ENCODE measurements at places on chromosomes 4 and X.

DNA sequence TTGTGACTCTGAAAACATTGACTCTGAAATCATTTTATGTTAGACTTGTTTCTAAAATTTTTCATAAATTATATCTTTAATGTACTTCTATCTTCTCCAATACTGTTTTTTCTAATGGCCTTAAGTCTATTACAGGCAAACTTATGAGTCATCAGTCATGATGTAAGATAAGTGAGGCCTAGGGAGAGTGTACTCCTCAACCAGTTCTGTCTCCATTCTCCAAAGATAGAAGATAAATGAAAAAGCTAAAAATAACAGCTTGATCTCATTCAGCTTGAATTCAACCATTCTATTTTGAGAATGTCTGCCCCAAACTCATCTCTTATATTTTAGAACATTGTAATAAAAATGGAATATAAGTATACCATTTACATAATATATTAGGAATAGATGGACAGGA is 34.5 kb downstream of the STBD1 start:
- DNase-seq, result no peak

- no peak for DNase-seq
Measured at GRCh38 chr4:86991994-86992393, 57.2 kb downstream of the AFF1 start.

DNA sequence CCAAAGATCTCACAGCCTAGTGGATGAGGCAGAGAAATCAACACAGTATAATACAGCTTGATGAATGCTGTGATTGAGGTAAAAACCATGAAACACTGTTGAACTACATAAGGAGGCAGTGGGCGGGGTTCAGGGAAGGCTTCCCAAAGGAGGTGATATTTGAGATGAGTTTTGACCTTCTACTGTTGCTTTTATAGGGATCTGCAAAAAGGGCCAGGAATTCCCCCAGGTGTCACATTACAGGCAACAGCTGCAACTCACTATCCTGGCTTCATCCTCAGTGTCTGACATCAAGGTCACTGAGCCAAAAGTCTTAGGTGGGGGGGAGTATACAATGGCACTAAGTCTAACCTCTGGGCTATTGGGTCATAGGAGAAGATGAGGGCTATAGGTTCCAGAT is 185.7 kb upstream of the NRK start:
- no peak for DNase-seq

GRCh38 chr4:8274765-8275547 is 5.4 kb downstream of the HTRA3 start:
- DNase-seq, result no peak

- no peak for DNase-seq
Measured at GRCh38 chr4:99490286-99490685, 20.5 kb upstream of the C4orf17 start.

DNA sequence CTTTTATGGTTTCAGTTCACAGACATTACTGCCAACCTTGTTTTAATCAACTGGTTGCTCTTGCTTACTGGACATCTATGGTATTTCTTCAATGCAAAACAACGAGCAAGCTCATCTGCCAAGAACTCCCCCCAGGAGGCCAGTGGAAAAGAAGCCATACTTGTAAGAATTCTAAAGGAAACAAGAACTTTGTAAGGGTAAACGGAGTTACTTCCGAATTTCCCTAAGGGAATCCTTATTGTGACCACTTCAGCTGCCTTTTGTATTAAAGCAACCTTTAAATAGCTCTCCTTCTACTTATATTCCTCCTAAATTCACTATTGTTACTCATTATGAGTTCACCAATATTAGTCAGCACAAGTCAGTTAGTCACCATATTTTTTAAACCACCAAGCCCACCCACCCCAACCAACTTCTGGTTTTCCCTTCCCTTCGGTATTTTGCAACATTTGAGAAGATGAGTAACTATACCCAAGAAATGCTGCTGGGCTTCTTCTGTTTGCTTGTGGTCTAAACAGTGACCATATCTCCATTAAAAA is 602.8 kb upstream of the DIPK2B start:
- peak; percentile 33 for DNase-seq

DNA sequence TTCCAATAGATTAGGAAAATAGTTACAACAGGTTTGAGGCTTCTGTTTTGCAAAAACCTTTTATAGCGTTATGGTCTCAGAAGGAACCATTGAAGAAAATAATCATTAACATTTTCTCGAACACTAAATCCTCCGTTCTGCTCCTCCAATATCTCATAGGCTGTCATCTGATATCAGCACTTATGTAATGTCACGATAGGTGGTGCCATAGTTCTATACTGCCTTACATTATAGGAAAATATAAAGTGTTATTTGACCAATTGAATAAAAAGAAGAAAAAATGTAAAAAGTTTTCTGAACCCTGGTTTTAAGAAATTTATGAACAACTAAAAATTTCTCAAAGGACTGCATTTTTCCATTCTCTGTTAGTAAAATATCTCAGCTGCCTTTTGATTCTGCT is 291.4 kb downstream of the RPA4 start:
- DNase-seq, result no peak

GRCh38 chr4:2634014-2634413 is 97.6 kb downstream of the FAM193A start:
- DNase-seq, result no peak

- no peak for DNase-seq
Measured at GRCh38 chrX:48511560-48511959, 2.8 kb downstream of the PORCN start.

DNA sequence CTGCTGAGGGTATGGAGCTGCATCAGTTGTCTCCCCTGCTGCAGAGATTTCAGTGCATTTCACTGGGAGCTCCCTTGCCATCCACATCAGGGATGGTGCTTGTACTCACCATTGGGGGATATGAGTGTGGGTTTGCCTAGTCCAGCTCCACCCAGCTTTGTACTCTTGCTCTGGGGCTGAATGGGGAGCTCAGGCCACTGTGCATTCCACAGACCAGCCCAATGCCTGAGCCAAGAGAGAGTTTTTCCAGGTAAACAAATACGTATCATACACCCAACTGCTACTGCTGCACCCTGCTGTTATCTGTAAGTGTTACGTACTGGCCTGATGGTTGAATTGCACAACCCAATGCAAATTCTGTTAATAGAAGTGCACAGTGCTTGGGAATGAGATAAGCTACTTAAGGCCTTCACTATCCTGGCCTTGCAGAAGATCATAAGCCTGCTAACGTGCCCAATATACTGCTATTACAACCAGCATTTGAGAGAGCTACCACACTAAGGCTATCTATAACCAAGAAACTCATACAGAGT is 205.0 kb upstream of the DMD start:
- no peak for DNase-seq

DNA sequence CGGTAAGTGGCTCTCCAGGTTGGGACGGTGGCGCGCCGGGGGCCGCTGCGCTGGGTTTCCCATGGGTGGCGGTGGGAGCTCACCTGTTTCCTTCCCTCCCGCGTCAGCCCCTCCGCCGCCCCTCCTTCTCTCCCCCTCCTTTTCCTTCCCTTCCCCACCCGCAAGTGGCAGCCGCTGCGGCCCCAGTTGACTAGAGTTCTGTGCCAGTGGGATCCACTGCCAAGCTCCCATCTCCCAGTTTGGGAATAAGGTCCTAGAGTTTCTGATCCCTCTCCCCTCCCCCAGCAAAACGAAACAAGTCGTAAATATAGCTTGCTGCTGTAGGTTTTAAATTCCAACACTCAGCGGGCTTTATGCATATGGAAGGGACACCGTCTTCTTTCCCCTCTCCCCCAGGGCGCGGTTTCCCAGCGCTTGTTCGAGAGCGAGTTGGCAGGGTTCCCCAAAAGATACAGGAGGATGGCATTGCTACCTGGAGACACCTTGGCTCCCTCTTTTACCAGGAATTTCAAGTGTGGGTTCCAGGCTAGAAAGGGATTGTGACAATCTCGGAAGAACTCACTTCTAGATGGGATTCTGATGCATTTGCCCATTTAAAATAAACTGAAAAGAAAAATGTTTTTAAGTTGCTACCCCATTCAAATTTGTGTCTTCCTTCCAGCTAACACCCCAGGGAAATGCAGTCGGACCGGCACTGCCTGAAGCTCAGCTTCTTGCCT is 1.2 kb downstream of the TLL1 start:
- DNase-seq, result no peak

GRCh38 chrX:32571579-32571978 is 639.8 kb downstream of the DMD start:
- DNase-seq, result no peak

DNA sequence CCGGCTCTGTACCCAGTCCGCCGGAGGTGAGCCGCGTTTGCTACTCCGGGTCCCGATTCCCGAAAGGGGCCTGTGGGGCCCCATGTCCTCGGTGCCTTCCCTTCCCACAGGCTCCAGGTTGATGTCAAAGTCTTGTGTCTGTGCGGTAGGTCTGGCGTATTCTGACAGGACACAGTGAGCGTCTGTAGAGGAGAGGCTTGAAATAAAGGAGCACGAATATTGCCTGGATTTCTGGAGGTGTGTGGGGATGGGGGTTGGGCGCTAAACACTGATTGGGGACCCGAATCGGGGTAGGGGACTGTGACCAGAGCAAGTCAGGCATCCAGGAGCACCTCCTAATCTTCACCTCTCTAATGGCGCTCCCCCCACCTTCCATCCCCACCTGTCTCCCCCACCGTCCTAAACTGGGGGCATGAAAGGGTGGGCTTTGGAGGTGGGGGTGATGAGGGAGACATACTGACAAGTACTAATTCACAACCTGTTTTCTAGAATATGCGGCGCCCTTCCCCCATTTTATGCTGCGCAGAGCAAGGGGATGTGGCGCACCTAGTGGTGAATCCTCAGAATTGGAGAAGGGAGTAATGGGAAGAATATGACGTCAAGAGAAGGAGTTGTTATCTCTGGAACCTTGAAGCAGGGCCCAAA is 855 bp downstream of the GPRASP2 start:
- peak; percentile 49 for DNase-seq

DNA sequence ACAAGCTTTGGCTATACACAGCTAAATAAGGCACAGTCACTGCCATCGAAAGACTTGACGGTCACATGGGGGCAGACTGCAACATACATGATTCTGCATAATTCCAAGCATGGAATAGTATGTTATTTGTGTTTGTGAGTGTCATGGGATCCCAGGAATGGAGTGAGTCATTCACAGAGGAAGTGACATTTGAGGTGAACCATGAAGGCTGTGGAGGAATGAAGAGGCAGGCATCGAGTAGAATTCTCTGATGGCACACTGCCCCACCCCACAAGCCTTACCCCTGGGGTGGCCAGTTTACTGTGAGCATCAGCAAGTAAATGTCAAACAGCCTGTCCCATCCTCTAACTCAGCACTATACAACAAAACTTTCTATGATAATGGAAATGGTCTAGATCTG is 619.7 kb downstream of the MID1IP1 start:
- DNase-seq, result no peak

DNA sequence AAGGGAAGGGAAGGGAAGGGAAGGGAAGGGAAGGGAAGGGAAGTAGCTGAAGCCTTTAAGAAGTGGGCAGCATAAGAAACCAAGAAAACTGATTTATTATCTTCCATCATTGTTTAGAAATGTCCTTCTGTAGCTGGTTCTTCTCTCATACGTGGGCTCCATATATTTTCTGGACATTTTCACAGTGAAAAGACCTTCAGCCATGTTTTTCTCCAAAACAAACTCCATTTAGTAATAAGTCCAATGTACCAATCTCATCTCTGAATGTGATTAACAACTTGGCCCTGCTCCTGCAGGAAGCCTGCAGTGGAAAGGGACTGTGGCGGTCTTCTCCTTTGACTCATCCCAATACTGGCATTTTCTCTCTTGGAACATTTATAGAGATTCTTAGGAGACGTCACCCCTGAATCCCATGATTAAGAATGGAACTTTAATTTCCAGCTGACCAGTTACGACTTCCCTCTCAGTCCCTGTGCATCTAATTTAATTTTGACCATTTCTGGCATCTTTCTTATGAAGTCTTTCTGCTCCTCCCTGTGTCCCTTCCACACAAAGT is 96.6 kb upstream of the GUCY1A1 start:
- DNase-seq, result no peak

All from CD4-positive, alpha-beta T cell treated with Interleukin-17A for 4 hours (primary cell).